NCI-H446 treated with DMSO at 0.1 percent for 48 hours (cell line): ENCODE measurements at places on chromosomes 2 and 18.

GRCh38 chr2:126655500-126656430, at the start of gene GYPC:
Gene GYPC, plus strand, starts transcription at chr2:126656158. Its CDS starts 106 bp downstream, at chr2:126656264.
- no peak for DNase-seq

DNA sequence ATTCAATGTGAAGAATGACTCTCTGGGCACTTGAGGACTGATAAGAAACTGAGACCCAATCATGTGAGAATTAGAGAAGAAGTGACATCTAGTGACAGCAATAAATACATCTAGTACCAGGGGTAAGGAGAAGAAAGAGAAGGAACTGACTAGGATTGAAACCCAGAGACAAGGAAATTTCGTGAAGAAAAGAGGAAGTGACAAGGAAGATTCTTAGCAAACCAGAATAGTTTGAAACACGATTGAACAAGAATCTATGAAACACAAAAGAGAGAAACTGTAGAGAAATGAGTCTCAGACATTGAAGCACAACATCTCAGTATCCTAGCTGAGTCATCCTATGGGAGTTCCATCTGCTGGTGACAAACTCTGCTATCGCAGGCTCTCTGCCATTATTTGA, 571.9 kb upstream of the PKDCC start:
- DNase-seq, result no peak

DNA sequence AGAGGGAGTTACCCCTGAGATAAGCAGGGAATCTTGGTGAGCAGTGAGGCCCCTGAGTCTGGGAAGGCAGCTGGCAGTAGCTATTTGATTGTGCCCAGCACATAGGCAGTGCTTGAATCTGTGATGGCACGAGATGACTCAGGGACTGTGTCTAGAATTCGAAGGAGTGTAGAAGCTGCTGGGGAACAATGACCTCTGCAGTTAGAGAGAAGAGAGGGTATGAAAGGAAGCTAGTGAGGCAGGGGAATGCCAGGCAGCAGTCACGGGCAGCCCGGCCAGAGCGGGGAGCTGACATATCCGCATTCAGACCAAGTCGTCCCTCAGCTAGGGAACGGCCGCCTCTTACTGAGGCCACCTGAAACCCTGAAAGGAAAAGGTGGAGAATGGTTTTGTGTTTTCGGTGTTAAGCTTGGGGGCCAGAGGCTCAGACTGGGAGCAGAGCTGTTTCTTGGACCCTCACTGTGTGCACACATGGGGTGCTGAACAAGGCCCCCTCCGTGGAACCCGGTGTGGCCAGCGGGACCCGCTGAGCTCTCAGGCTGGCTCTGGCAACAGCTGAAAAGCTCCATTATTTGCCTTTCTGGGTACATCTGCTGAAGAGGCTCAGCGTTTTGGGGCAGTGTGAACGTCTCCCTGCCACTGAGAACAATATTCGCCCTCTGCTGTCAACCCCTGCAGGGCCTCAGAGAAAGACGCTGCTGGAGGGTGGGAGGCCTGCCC, 32.9 kb downstream of the ARHGEF4 start:
- DNase-seq, result no peak

- no peak for DNase-seq
Observed at GRCh38 chr2:47767880-47768609, 14.9 kb upstream of the MSH6 start.

- peak; percentile 29 for DNase-seq
Observed at GRCh38 chr18:9803698-9804516, 81.9 kb upstream of the TXNDC2 start.

- DNase-seq, result peak; percentile 73
Observed at GRCh38 chr18:43525169-43525568, 247.9 kb upstream of the SYT4 start.

DNA sequence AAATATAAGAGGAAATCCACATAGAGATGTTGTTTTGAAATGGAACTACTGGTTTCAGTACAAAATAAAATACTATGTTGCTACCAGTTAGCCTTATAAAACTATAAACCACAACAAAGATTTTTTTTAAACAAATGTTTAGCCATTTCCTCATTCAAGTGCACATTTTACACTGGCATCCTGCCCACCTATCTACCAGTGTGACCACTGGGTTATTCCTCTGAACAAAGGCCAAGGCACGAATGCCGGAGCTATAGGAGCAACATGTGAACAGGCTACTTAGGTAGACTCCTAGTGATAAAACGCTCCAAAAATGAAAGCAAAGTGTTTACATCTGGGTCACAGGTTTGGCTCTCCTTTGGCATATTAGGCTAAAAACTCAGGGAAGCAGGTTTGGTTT, 31.8 kb upstream of the SULT1C4 start:
- DNase-seq, result no peak

GRCh38 chr2:115129536-115129935, 687.1 kb downstream of the DPP10 start:
- no peak for DNase-seq

DNA sequence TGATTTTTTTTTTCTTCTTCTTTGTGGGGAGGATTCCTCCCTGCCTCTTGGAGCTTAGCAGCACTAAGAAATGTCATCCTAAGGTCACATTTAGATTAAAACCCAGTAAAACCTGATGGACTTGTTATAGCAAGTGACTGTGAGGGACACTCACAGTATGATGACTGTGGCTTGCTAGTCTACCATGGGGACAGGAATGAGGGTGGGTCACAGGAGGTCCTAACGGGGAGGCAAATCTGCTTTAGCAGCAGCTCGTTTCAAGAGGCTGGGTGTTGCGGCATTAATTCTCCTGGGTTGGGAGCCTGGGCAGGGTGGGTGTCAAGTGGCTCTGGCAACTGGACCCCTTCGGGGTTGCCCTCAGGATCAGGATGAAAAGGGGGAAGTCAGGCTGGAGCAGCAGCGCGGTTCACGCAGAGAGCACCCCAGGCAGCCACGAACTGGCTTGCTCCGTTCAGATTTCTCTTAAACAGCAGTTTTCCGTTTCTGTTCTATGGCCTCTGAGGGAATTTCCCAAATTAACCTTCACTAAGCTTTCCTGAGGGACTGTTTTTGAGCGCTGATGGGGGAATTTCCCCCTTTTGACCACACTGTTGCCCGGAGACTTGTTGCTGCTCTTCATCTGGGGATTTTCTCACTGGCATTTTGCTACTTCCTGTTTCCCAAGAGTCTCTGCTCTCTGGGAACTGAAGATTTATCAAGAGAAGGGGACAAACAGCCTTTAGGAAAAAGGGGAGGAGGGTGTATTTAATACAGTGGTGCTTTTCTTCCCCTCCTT, 59.8 kb upstream of the PELI1 start:
- no peak for DNase-seq

GRCh38 chr18:8704361-8705237, 757 bp upstream of the MTCL1 start:
- peak; percentile 56 for DNase-seq

- peak; percentile 63 for DNase-seq
Observed at GRCh38 chr2:202017940-202018339, 15.7 kb upstream of the FZD7 start.
